Psoas muscle (tissue), 8 donors: ENCODE measurements at places on chromosomes 5 and 9. TPM values are rescaled to one million over a fixed set of nuclear protein-coding genes. Genes with fewer than 3 reads are reported as not detected.

Gene PRRX2
- 0.27 TPM for total RNA-seq

Gene HMMR
- total RNA-seq, result 0.49 TPM

Gene SMIM33
- total RNA-seq, result not detected

Gene MARVELD2
- total RNA-seq, result 0.10 TPM

Gene AJM1
- total RNA-seq, result 2.6 TPM
